GM12892 (cell line): ENCODE measurements at places on chromosomes 13 and 19.

DNA sequence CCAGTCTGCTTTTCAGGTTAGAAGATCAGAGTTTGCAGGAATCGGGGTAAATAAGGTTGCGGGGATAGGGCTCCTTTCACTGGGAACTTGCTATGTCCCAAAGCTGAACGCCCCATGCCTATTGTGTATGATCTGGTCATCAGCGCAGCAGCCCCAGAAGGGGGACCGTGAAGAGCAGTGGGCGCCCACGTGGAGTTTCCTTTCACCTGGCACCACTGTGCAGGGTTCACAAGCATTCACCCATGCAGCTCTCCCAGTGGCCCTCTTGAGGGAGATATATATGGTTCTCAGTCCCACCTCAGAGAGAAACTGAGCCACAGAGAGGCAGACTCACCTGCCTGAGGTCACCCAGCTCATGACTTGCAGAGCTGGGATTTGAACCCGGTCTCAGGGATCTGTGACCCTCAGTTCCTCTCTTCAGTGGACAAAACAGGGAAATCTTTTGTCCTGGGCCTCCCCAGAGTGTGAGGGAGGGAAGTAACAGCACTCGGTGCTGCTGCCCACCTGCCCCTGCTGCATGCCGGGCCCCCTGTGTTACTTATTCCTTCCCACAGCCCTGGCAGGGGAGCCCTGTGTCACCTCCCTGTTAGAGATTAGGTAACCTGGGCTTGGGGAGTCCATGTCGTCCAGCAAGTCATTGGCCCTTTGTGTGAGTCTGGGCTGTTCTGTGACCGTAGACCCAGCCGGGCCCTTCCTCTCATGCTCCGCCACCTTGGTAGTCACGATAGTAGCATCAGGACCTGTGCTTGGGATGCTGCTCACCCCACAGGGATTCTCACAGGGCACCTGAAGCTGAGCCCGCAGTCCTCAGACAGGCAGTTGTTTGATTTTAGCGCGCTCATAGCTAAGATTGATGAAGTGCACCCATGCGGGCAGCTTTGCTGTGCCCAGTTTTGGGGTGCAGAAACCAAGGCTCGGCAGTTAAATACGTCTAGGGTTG lies 27.9 kb downstream of the PPP5C start:
- DNase-seq, result no peak

GRCh38 chr19:16030964-16031871 lies 45.1 kb upstream of the TPM4 start:
- DNase-seq, result no peak

- no peak for DNase-seq
Measured at GRCh38 chr13:111999352-111999751, 67.6 kb upstream of the SOX1 start.

- DNase-seq, result peak; percentile 57
Measured at GRCh38 chr19:56252699-56253422, 19.7 kb upstream of the EDDM13 start.

DNA sequence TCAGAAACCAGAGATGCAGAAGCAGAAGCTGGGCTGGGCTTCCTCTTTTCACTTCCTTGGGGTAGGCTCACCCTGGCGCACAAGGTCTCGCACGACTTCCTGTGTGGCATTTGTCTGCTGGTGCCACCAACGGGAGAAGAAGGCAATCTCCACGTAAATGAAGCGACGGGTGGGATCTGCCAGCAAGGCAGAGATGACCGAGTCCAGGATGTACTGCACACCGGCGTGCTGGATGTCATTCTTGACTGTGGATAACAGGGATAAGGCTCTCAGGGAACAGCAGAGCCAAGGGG lies 1.3 kb downstream of the MAN2B1 start:
- DNase-seq, result peak; percentile 73

DNA sequence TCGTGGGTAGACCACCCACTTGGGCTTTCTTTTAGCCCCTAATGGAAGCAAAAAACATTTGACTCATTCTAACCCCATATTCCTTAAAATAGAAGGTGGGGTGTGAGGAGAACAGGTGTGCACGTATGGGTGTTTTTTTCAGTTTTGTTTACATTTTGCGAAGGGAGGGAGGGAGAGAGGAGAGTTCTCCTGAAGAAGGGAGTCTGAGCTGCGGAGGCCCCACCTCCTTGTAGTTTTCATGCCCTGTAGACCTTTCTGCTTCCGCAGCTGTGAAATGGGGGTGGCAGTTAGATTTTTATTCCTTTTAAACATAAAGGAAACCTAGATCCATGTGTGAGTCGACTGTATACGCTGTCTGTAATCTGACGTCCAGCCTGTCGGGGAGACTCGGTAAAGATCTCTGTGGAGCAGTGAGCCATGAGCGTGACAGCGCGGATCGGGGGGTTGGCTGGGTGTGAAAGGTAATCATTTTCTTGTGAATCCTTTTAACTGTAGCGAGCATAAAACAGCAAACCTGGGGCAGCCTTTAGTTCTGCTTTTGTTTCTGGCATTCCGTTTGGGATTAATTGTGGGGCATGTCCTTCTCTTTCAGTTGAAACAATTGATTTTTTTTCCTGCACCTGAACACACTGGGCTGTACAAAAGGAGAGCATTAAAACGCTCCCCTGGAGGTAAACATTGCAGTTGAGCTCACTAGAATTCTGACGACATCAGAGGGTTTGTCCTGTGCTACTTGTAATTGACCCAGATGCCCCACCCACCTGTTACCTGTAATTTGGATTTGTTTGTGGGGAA lies 2.3 kb downstream of the UPF1 start:
- DNase-seq, result no peak

GRCh38 chr13:111460548-111461444 lies 140.4 kb downstream of the TEX29 start:
- no peak for DNase-seq

DNA sequence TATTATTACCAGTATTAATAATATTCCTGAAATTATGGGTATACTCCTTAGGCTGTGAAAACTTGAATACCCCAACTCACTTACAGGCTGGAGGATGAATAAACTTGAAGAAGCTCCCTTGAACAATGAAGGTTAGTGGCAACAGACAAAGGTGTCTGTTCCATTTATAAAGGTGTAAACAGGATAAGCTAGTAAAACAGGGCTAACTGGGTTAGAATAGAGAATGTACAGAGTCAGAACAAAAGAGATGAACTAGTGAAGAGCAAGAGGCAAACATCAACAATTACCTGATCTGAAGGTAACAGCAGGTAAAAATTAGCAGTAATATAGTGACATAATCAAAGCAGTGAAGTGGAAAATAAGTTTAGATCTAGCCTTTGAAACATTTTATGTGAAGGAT lies 23.2 kb downstream of the MICU2 start:
- DNase-seq, result no peak
